ENCODE measurements at places on chromosomes 5 and 9.

DNA sequence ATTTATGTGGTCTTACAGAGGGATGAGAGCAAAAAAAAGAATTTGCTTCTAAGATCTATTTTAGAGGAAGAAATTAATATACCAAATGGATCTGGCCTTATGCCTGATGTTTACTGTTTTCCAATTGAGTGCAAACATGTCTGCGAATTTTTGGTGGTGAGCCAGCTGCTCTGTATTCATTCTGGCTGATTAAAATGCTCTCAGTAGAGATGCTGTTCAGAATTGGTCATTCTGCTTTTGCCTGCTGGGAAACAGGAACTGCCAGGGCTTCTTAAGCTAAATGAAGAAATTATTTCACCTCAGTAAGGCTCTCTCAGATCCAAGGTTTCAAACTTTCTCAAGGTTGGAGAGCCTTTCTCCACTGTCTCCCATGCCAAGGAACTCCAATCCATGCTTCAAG is 132.0 kb upstream of the SV2C start:
- no peak for DNase-seq

DNA sequence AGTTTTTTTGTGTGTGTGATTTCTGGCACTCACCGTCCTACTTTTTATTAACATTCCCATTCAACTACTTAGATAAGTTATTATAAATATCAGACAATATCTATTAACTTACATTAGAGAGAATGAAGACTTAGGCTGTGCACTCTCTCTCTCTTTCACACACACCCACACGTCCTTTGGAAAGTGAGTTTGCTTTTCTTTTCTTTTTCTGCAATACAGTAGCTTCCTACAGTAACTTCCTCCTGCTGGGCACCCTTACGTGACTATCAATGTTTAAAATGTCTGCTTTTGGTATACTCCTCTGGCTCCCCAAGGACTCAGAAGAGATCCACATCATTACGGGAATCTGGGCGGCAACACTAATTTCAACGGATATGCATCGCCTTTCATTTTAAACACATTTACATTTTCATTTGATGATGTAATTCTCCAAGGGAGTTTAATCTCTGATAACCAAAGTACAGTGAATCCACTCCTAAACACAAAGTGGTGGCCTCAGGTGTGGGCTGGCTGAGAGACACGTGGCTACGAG is 179.5 kb downstream of the MAPKAP1 start:
- no peak for DNase-seq

GRCh38 chr9:80061096-80061495 is 489.3 kb downstream of the TLE4 start:
- no peak for DNase-seq

GRCh38 chr5:133942614-133943474 is 25.6 kb downstream of the C5orf15 start:
- no peak for DNase-seq

GRCh38 chr5:124844371-124844920 is 98.0 kb upstream of the ZNF608 start:
- no peak for DNase-seq

GRCh38 chr5:148791334-148791667 is 35.1 kb upstream of the ADRB2 start:
- DNase-seq = peak; percentile 61

- no peak for DNase-seq
Observed at GRCh38 chr5:36236801-36237200, 4.9 kb downstream of the NADK2 start.

DNA sequence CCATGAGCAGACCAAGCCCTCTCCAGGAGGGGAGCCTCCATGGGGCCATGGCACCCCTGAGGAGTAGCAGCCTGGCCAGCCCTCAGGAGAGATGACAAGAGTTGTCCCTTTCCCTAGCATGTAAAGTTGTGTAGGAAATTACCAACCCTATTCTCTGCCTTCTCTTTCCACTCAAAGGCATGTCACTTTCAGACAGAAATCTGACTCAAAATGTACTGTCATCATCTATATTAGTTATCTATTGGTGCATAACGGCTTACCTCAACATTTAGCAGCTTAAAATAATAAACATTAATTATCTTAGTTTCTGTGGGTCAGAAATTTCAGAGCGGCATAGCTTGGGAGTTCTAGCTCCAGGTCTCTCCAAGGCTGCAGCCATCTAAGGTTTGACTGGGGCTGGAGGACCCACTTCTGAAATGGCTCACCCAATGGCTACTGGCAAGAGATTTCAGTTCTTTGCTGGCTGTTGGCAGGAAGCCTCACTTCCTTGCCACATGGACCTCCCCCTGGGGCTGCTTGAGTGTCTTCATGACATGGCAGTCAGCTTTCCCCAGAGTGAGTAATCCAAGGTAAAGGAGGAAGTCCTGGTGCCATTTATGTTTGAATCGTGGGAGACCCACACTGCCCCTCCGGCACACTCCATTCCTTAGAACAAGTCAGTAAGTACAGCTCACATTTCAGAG is 632.3 kb downstream of the CCDC171 start:
- DNase-seq = no peak

- no peak for DNase-seq
Observed at GRCh38 chr9:129285979-129286772, 108.1 kb upstream of the IER5L start.

DNA sequence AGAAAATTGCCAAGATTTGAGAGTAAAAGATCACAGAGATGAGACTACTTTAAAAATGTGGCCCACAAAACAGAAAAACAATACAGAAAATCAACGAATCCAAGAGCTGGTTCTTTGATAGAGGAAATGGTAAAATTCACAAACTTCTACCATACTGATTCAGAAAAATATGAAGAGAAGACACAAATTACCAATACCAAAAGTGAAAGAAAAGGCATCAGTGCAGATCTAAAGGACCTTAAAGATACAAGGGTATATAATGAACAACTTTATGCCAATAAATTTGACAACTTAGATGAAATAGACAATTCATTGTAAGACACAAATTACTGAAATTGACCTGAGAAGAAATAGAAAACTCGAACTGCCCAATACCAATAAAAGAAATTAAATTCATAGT is 24.4 kb upstream of the SLC1A1 start:
- no peak for DNase-seq

DNA sequence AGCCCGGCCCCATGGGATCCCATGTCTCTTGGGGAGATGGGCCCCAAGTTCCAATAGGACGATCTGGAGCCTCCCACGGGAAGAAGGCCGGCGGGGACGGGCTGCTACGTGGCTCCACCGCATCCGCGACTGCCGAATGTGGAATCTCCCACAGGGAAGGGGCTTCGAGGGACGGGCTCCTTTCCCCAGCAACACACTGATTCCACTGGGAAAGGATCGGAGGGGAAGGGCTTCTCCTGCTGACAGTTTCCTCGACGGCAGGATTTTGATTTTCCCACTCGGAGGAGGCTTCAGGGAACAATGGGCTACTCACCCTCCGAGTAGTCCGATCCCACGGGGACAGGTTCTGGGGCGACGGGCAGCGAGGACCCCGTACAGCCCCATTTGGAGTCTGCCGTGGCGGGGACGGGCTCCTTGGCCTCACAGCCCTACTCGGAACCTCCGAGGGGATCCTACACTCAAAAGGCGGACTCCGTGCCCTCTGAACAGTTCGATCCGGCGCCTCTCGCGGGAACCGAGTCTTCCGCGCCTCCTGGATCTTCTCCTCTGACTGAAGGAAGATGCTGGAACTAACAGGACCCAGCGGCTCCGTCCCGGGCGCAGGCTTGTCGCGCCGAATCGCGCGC is 1.3 kb downstream of the PROB1 start:
- peak; percentile 29 for DNase-seq

DNA sequence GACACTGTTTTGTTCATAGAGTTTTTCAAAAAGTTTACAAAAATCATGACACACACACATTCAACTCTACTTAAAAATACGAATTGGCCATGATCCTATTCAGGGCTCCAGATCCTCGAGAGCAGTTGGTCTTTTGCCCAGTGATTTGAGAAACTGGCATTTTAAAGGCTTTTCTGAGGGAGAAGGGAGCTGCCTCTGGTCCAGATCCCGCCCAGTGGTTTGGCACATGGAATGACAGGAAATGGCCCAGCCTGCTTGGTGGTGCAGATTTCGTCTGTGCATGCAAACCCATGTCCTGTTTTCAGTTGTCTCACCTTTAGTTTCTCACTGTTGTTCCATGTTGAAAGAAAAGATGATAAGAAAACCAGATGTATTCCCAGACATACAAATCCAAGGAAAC is 3.6 kb downstream of the CAMK4 start:
- peak; percentile 36 for DNase-seq

DNA sequence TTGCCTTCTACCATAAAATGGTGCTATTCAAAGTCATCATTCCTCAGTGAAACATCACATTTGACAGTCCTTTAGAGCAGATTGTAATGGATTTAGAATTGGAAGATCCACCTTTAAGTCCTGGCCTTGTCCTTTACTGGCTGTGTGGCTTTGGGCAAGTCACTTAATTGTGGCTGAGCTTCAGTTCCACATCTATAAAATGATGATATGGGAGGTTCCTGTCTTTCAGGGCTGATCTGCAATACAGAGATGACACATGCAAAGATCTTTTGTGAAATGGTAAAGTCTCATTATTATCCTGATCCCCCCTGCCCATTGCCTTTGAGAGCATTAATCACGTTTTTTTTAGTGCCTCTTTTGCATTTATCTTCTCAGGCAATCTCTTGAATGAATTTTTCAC is 58.2 kb downstream of the ZFAND5 start:
- no peak for DNase-seq

GRCh38 chr5:32297181-32298058 is 15.3 kb downstream of the MTMR12 start:
- no peak for DNase-seq

DNA sequence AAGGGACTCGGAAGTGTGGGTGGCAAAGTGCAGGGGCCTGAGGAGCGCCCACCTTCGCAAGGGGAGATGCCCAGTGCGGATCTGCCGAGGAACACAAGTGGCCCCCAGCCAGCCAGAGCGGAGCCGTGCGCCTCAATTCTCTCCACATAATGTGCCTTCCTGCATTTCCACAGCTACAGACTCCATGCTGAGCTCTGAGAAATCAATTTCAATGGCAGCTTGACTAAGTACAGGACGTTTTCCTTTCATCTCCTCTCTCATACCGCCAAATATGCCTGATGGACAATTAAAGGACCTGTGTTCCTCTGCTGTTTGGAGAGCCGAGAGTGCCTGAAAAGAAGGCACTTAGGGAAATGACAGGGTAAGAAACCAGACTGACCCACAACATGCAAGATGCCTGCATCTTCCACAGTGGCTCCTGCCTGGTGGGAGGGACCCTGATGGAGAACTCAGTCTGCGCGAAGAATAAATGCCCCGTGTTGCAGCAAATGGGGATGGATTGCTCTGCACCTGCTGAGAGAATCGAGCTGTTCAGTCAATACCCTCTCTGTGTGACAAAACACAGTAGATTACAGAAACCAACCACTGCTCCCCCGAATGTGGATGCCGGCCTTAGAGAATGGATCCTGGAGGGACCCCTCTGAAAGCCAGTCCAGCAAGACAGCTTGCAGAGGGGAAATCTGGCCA is 38.6 kb upstream of the OLFM1 start:
- DNase-seq = no peak
